ENCODE measurements at places on chromosomes 5 and 9.

- DNase-seq = no peak
These were observed 131.5 kb upstream of the PANK3 start for GRCh38 chr5:168710706-168711105.

GRCh38 chr9:72354704-72355103 lies 10.3 kb downstream of the ZFAND5 start:
- no peak for DNase-seq

GRCh38 chr5:115374057-115374775 lies 77.8 kb upstream of the CCDC112 start:
- no peak for DNase-seq

DNA sequence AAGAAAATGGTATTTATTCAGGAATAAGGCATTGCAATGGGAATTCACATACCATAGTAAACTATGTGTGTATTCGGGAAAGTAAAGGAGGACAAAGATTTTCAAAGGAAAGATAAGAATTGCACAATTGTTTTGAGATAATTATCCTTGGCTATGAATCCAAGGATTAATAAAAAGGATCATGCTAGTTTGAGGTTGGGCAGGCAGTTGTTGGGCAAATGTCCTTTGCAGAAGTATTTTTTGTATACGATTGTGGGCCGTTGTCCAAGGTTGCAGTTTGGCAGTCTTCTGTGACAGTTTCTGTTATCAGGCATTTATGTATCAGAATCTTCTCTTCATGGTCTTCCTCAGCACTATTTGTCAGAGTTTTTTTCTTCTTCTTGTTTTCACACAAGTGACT lies 10.6 kb upstream of the UBAP2 start:
- no peak for DNase-seq

DNA sequence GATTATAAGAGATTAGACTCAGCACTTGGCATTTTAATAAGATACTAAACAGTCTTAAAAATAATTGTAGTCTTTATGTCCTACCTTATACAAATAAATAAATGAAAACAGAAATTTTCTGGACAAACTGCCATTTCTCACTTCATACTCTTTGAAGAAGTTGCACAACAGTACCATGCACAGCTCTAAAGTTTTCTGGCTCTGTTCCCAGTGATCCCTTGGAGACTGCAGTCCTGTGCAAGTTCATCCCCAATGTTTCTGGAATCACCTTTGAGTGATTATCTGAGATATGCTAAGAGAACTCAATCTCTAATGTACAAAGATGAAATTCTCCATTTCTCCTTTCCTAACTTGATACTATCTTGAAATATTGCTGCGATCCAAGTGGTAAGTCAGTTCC lies 330.4 kb upstream of the EDIL3 start:
- DNase-seq = no peak

DNA sequence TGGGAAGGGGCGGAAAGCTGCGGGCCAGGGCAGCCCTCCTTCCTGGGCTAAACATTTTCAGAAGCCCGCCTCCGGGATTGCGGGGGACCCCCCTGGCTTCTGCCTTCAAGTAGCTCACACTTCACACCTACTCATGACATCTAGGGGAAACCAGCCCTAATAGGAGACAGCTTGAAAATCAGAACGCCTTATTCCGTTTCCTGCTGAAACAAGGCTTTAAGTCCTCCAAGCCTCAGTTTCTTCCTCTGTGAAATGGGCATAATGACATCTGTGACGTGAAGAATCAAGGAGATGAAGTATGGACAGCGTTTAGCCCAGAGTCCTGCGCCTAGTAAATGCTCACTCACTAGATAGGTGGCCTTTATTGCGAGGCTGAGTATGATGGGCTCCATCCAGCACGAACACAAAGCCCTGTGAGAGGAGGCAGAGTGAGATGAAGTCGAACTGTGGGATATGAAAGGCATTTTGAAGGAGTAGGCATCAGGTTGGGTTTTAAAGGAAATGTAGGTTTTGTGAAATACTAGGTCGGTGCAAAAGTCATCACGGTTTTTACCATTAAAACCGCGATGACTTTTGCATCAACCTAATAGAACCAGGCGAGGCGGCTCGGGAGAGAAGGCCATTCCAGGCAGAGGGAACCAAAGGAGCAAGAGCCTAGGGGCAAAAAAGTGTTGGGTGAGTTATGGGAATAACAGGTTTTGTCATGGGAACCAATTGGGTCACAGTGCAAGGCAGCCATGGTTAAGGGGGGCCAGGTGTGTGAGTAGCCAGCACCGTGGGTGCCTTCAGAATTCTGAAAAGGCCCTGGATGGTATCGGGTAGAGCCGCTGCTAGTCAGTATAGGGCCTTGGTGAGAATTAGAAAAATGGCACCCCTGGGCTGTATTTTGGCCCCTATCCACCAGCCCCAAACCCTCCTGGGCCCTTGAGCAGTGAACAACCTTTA lies 1.0 kb upstream of the TSC1 start:
- no peak for DNase-seq
